ENCODE measurements at places on chromosomes 2 and 18. TPM values are rescaled to one million over a fixed set of nuclear protein-coding genes. Genes with fewer than 3 reads are reported as not detected.

Gene SCN2A
- polyA plus RNA-seq, result not detected

GRCh38 chr2:174444761-174445160, 42.1 kb downstream of the GPR155 start:
- no peaks in the 10 kb centered on the region for H3K4me1 ChIP-seq
- H3K27me3 ChIP-seq, result no peaks in the 10 kb centered on the region
- no peak overlapping the region for H3K4me3 ChIP-seq
- H3K36me3 ChIP-seq, result no peaks in the 10 kb centered on the region
- no peak overlapping the region for H3K27ac ChIP-seq

DNA sequence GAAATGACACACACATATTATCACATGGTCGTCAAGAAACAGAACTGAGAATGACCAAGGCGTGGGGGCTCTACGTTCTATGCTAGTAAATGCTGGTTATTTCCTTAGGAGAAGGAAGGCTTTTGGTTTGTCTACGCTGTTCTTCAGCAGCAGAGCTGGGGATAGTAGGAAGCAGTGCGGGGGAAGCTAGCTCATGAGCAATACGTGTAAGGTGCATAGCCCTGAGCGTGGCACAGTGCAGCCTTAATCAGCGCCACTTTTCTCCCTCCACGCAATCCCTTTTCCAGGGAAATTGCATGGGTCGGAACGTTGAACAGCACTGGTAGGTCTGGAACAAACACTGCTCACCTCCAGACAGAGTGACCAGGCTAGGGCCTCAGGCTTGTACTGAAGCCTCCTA, 199.6 kb upstream of the FBXO11 start:
- H3K4me3 ChIP-seq, result no peak overlapping the region
- H3K36me3 ChIP-seq, result no peaks in the 10 kb centered on the region
- peaks cover 5% of the 10 kb centered on the region for H3K4me1 ChIP-seq
- no peaks in the 10 kb centered on the region for H3K27me3 ChIP-seq

GRCh38 chr2:232492236-232492848, 4.7 kb upstream of the ECEL1 start:
- H3K36me3 ChIP-seq, result no peaks in the 10 kb centered on the region
- H3K27ac ChIP-seq, result no peak overlapping the region
- no peaks in the 10 kb centered on the region for H3K27me3 ChIP-seq
- H3K4me3 ChIP-seq, result no peak overlapping the region
- DNase-seq, result no peak
- no peaks in the 10 kb centered on the region for H3K4me1 ChIP-seq
